ENCODE measurements at places on chromosomes 2 and 18.

DNA sequence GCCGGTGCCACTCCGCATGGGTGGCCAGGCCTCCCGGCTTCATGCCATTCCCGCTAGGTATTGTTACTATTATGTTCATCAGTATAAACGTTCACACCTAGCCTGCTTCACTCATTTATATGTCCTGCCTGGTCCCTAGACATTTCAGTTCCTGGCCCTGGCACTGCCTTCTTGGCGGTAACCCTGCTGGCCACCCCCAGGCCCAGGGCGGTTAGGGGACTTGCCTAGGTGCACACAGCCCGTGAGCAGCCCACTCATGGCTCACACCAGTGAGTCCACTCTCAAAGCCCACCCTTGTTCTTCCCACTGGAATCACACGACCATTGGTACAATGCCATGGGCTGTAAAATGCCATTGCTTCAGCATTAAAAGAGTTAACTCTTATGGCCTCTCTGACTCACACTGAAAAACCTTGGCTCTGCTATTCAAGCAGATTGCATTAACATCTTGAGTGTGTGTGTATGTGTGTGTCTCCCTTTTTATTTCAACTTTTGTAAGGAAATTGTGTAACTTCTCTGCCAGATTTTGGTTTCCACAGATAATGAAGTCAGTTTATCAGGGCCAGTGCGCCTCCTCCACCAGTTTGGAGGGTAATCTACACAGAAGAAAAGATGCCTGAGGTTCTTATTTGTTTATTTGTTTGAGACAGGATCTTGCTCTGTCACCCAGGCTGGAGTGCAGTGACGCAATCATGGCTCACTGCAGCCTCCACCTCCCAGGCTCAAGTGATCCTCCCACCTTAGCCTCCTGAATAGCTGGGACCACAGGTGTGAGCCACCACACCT, 74.2 kb downstream of the RAB31 start:
- no peaks in the 10 kb centered on the region for H3K36me3 ChIP-seq
- no peak overlapping the region for H3K27ac ChIP-seq
- no peak overlapping the region for H3K4me3 ChIP-seq

- H3K4me3 ChIP-seq = no peak overlapping the region
- peaks cover 1% of the 10 kb centered on the region for H3K36me3 ChIP-seq
- no peak overlapping the region for H3K27ac ChIP-seq
- DNase-seq = no peak
Observed at GRCh38 chr2:206792645-206793044, 27.2 kb downstream of the FASTKD2 start.

GRCh38 chr2:1931003-1931914, 186.9 kb upstream of the PXDN start:
- H3K27ac ChIP-seq = no peak overlapping the region
- H3K27me3 ChIP-seq = no peaks in the 10 kb centered on the region
- DNase-seq = no peak

DNA sequence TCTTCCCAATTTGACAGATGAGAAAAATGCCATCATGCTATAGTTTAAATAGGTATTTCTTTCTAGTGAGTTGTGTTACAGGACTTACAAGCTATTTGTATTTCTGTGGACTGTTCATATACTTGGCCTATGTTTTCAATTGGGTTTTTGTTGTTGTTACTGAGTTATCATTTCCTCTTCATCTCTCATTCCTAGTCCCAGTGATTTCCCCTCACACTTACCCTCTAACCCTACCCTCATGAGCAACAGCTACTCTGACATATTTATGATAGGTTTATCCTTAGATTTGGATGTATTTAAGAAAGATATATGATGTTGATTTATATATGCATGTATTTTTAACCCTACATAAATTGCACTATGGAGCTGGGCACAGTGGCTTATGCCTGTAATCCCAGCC, 10.9 kb upstream of the PSD4 start:
- no peak for DNase-seq
- H3K4me3 ChIP-seq = no peak overlapping the region
- H3K4me1 ChIP-seq = peaks cover 18% of the 10 kb centered on the region
- no peaks in the 10 kb centered on the region for H3K27me3 ChIP-seq
- no peak overlapping the region for H3K27ac ChIP-seq
- H3K36me3 ChIP-seq = no peaks in the 10 kb centered on the region

- DNase-seq = peak; percentile 55
- H3K27me3 ChIP-seq = no peaks in the 10 kb centered on the region
- no peaks in the 10 kb centered on the region for H3K36me3 ChIP-seq
- H3K4me1 ChIP-seq = peaks cover 30% of the 10 kb centered on the region
- peak overlapping the region; percentile 80 for H3K27ac ChIP-seq
Observed at GRCh38 chr2:36919041-36919837, 47.1 kb downstream of the STRN start.

- H3K4me1 ChIP-seq = no peaks in the 10 kb centered on the region
- H3K4me3 ChIP-seq = no peak overlapping the region
- H3K36me3 ChIP-seq = no peaks in the 10 kb centered on the region
- H3K27me3 ChIP-seq = no peaks in the 10 kb centered on the region
Observed at GRCh38 chr2:179141206-179141605, 91.3 kb upstream of the CCDC141 start.

GRCh38 chr2:134724341-134724740, 5.5 kb upstream of the TMEM163 start:
- H3K36me3 ChIP-seq = no peaks in the 10 kb centered on the region
- H3K27me3 ChIP-seq = peaks cover 1% of the 10 kb centered on the region
- no peak overlapping the region for H3K4me3 ChIP-seq
- no peak for DNase-seq
- H3K4me1 ChIP-seq = no peaks in the 10 kb centered on the region

DNA sequence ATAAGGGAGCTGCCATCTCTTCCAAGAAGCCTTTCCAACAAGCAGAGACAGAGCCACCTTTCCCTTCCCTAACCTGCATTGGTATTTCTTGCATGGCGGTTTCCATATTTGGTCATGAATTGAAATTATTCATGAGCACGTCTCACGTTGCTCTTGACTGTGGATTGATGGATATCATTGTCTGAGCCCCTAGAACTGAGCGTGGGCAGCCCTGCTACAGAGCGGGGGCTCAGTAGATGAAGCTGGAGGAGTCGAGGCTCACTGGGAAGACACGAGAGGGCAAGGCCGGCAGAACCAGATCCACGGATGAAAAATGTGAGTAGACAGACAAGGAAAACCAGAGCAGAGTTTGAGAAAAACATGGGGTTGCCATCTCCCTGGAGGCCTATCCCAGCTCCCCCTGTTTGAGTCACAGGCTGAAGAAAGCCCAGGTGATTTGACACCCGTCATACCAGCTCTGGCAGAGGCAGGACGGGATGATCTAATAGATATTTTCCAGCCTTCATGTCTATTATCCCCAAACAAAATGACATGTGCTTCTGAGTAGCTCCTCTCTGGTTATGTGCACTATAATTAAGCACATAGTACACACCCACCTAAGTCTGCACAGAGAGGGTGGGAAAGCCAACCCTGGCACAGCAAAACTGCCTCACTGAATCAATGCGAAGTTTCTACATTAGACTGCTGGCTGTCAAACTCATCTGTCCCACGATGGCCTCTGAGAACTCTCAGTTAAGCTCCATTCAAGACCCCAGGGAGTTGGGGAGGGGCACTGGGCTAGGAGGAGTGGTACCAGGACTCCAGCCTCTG, 363.5 kb upstream of the KLHL29 start:
- DNase-seq = no peak
- H3K4me1 ChIP-seq = no peaks in the 10 kb centered on the region
- no peak overlapping the region for H3K27ac ChIP-seq
- no peaks in the 10 kb centered on the region for H3K36me3 ChIP-seq

DNA sequence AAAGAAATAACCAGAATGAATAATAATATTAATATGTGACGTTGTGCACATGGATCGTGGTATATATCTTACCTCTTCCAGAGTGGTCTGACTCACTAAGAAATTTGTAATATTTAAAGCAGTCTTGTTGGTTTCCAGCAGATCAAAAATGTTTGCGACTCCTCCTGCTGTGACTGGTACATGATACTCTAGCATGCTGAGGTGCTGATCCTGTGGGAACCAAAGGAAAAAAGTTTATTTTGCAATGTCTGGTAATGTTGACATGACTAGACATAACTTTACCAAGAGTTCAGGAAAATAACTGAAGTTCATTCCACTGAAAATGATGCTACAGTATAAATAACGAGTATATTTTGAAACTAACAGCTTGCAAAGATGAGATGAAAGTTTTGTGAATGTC, 124.5 kb upstream of the BARD1 start:
- no peaks in the 10 kb centered on the region for H3K27me3 ChIP-seq
- no peaks in the 10 kb centered on the region for H3K4me1 ChIP-seq
- H3K36me3 ChIP-seq = no peaks in the 10 kb centered on the region
- H3K27ac ChIP-seq = no peak overlapping the region
- H3K4me3 ChIP-seq = no peak overlapping the region
- DNase-seq = no peak

- H3K27ac ChIP-seq = no peak overlapping the region
- H3K4me1 ChIP-seq = 0 out of 2 replicates have a peak, but pooled peaks cover 3% of the 10 kb centered on the region
- DNase-seq = no peak
- H3K27me3 ChIP-seq = no peaks in the 10 kb centered on the region
- no peaks in the 10 kb centered on the region for H3K36me3 ChIP-seq
- no peak overlapping the region for H3K4me3 ChIP-seq
Observed at GRCh38 chr2:178473931-178474330, 4.5 kb downstream of the FKBP7 start.

DNA sequence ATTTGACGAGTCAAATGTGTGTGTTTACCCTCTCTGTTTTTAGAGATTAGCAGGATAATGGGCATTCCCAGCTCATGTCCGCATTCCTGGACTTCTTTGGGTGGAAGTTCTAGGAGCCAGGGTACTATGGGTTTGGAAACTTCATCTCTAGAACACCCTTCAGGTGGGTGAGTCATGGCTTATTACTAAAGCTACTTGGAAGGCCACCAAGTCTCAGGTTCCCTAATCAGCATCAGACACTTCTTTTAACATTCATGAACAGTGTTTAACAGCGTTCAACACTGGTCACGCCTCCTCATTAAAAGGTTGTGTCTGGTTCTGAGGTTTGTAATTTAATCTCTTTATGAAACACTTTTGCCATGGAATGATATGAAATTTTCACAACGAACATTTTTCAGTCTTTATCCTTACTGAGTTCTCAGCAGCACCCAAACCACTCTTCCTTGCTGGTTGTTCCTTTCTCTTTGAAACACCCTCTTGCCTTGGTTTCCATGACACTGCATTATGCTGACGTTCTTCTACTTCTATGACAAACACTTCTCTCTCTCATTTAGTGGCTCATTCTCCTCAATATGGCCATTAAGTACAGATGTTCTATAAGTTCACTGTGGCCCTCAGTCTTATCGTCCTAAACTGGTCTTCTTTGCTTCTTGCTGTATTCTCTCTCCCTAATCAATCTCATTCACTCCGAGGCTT, 49.3 kb downstream of the MMADHC start:
- H3K36me3 ChIP-seq = no peaks in the 10 kb centered on the region
- no peak overlapping the region for H3K27ac ChIP-seq
- H3K4me1 ChIP-seq = no peaks in the 10 kb centered on the region
- H3K4me3 ChIP-seq = no peak overlapping the region
- H3K27me3 ChIP-seq = no peaks in the 10 kb centered on the region

- H3K4me3 ChIP-seq = no peak overlapping the region
- H3K4me1 ChIP-seq = peaks cover 21% of the 10 kb centered on the region
- no peaks in the 10 kb centered on the region for H3K36me3 ChIP-seq
- no peaks in the 10 kb centered on the region for H3K27me3 ChIP-seq
Observed at GRCh38 chr2:113965644-113966043, 75.8 kb downstream of the ACTR3 start.

DNA sequence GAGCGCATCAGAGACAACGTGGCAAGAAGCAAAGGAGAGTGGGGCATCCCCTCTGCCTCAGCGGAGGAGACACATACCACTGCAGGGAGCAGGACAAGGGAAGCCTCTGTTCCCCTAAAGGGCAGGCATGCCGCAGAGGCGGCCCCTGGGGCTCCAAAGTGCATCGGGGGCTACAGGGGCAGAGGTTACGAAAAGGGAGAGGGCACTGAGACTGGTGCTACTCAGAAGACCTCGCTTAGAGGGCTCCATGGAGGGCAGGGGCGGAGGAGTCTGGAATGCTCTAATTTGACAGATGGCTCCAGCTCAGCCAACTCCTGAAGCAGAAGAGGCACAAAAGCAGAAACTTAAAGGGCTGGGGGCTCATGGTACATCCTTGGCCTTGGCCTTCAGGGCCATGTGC, 39.8 kb downstream of the FAM178B start:
- no peak overlapping the region for H3K27ac ChIP-seq
- DNase-seq = no peak
- no peak overlapping the region for H3K4me3 ChIP-seq
- H3K4me1 ChIP-seq = no peaks in the 10 kb centered on the region
- H3K27me3 ChIP-seq = no peaks in the 10 kb centered on the region
- H3K36me3 ChIP-seq = no peaks in the 10 kb centered on the region

DNA sequence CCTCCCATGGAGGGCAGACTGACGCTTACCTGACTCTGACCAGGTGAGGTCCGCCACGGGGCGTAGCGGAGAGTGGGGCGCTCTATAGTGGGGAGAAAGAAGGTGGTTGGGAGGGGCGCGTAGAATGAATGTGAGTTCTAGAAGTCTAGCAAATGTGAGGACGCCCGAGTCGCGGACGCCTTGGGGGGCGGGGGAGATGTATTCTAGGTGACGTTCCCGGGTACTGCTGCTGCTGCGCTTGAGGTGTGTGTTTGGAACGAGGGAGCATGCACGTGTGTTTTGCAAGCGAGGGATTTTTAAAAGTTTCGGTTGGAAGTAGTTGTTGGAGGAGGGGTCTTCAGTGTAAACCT, 758 bp downstream of the RIF1 start:
- DNase-seq = peak; percentile 69
- no peaks in the 10 kb centered on the region for H3K27me3 ChIP-seq
- peak overlapping the region; percentile 100 for H3K27ac ChIP-seq
- peaks cover 1% of the 10 kb centered on the region for H3K36me3 ChIP-seq
- peak overlapping the region; percentile 69 for H3K4me3 ChIP-seq
- H3K4me1 ChIP-seq = no peaks in the 10 kb centered on the region

GRCh38 chr2:36413218-36413617, 57.6 kb downstream of the CRIM1 start:
- DNase-seq = no peak
- no peak overlapping the region for H3K4me3 ChIP-seq
- H3K4me1 ChIP-seq = peaks cover 50% of the 10 kb centered on the region

DNA sequence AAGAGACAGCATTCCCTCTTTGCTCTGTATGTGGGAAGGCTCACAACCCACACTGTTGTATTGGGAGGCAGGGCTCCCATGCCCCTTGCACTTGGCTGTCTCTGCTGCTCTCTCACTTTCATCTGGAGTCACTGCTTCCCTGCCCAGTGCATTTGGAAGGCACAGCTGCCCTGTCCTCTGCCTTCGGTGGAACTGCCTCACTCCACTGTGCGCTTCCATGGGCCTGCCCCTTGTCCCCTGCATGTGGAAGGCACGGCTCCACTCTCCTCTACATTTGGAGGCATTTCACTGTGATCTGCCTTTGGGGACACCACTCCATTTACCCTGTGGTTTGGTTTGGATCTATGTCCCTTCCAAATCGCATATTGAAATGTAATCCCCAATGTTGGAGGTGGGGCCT, 9.1 kb upstream of the PROM2 start:
- H3K4me1 ChIP-seq = no peaks in the 10 kb centered on the region
- no peak overlapping the region for H3K4me3 ChIP-seq
- H3K27ac ChIP-seq = no peak overlapping the region
- no peaks in the 10 kb centered on the region for H3K27me3 ChIP-seq
- DNase-seq = no peak

DNA sequence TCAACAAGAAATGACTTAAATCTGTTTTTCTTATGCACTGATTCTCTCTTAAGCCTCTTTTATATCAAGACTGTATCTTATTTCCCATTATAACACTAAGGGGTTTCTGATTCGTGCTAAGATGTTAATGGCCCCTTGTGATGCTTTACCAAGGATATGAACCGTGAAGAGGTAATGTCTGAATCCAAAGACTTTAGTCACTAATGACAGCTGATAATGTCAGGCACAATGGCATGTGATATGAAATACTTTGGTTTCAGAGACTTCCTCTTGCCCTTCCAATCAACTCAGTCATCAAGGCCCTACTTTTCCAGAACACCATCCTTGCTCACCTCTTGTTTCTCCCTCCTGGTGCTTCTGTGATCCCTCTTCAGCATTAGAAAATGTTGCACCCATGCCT, 262.8 kb downstream of the KCNE4 start:
- H3K27me3 ChIP-seq = no peaks in the 10 kb centered on the region
- no peak overlapping the region for H3K27ac ChIP-seq
- no peaks in the 10 kb centered on the region for H3K36me3 ChIP-seq
